ENCODE measurements at places on chromosomes 13 and 19. TPM values are rescaled to one million over a fixed set of nuclear protein-coding genes. Genes with fewer than 3 reads are reported as not detected.

The ERICH6B gene
- not detected for total RNA-seq

The FIZ1 gene
- 14.8 TPM for total RNA-seq

The HSH2D gene
- total RNA-seq, result 20.7 TPM

The TGFBR3L gene
- 3.7 TPM for total RNA-seq

The CNN1 gene
- total RNA-seq, result not detected

The IGSF23 gene
- total RNA-seq, result not detected

The C5AR1 gene
- total RNA-seq, result not detected

The ZNF677 gene
- 5.4 TPM for total RNA-seq

The CERS1 gene
- total RNA-seq, result not detected

The FSTL3 gene
- total RNA-seq, result 9.8 TPM

The SAMD1 gene
- total RNA-seq, result 53.0 TPM

The SYT5 gene
- not detected for total RNA-seq

DNA sequence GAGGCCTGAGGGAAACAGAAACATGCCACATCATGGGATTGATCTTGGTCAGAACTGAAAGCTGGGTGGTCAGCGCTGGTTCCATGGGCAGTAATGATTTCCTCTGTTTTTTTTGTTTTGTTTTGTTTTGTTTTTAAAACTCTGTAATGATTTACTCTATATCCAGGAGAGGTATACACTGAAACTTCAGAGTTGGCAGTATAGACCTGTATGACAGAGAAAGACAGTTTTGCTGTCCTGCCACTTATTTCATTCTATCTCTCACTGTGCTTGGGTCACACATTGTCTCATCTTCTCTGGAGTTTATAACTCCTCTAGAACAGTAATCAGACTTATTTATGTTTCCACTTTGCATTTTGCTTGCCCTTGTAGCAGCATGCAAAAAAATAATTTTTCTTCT lies 105.1 kb upstream of the SLITRK1 start:
- no peak for DNase-seq

DNA sequence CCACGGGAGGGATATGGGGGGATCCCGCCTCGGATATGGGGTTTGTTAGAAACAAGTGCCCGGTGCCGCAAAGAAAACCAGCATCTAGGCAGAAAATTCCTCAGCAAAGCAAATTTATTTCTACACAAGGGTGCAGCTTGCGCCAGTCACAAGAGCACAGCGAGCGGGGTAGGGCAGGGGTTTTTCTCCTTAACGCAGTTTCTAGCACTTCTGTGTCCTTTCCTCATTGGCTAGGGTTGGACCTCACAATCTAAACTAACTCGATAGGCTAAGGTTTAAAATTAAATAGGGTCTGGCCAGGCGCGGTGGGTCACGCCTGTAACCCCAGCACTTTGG lies 595 bp downstream of the ZNF440 start:
- no peak for DNase-seq

- DNase-seq, result no peak
Measured at GRCh38 chr19:54893406-54893805, 12.5 kb upstream of the NCR1 start.

DNA sequence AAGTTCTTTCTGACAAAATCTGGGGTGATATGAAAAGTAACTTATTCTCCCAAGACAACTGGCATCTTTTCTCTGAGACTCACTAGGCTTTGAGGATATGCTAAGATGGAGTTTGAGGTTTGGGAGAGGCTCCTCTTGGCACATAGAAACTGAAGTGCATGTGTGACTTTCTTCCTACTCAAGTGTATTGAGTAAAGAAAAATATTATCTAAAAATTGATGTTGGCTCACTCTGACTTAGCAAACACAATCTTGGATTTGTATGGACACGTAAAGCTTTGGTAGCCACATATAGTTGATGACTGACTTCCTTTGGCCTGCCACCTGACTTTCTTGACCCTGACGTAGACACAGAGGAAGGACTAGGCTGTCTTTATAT lies 71.1 kb upstream of the KLF12 start:
- DNase-seq, result no peak

DNA sequence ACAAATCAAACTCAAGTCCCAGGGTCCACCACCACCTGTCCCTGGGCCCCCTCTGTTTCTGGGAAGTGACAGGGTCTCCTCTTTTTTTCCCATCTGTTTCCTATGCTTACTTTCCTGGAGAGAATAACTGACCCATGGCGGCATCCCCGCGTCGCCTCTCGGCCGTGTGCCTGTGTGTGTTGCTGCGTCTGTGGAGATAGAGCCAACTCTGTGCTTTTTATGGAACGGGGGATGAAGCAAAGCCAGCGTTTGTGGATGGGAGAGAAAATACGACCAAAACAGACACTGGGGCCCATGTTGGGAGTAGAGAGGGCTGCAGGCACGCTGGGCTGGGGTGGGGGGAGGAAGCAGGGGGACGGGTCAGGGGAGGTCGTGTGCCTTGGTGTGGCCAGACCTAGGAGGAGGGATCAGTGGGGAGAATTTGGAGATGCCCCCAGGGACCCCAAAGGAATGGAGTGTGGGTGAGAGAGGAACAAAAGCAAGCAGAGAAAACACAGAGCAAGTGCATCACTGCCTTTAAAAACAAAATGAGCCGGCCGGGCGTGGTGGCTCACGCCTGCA lies 16.6 kb downstream of the PLK5 start:
- DNase-seq, result no peak

GRCh38 chr13:91292630-91293221 lies 54.8 kb upstream of the MIR17HG start:
- no peak for DNase-seq

GRCh38 chr19:8988204-8988603 lies 22.0 kb downstream of the MUC16 start:
- peak; percentile 43 for DNase-seq

DNA sequence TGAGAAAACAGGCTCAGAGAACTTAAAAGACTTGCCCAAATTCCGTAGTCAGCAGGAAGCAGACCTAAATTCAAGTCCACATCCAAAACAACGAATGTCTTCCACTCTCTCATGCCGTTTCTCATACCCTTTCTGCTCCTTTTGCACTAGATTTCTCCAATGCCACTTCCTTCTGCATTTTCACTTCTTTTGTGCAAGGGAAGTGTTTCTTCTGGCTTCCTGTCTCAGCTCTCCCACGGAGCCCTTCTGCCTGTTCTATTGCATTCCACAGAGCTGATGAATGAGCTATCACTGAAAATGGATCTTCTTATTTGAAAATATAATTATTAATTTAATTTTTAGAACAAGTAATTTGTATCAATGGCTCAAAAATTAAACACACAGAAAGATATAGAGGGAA lies 56.1 kb upstream of the STK24 start:
- no peak for DNase-seq

DNA sequence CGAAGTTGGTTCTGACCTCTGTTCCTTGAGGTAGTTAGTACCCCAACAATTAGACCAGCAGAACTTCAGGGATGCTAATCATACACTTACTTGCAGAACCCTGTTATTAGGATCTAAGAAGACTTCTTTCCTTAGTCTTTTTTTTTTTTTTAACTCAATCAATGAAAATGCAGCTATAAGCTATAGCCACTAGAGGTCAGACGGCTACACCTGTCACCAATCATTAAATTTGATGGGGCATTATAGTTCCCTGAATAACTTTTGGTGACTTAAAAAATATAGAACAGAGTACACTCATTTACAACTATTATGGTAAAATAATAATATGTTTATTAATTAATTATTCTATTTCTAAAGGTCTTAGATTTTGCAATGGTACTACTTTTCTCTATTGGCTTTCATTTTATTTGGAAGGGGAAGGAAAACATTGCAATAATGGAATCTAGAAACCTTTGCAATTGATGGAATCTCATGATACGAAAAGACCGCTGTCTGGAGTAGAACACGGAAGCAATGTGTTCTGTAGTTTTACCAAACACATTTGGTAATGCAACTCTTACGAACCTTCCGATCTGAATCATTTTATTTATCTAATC lies 483.2 kb downstream of the DIAPH3 start:
- no peak for DNase-seq

- no peak for DNase-seq
Measured at GRCh38 chr19:39813264-39813993, 20.5 kb downstream of the DYRK1B start.

GRCh38 chr13:76035711-76036110 lies 399.6 kb downstream of the LMO7 start:
- no peak for DNase-seq

- DNase-seq, result no peak
Measured at GRCh38 chr13:34749046-34749445, 193.0 kb upstream of the NBEA start.

DNA sequence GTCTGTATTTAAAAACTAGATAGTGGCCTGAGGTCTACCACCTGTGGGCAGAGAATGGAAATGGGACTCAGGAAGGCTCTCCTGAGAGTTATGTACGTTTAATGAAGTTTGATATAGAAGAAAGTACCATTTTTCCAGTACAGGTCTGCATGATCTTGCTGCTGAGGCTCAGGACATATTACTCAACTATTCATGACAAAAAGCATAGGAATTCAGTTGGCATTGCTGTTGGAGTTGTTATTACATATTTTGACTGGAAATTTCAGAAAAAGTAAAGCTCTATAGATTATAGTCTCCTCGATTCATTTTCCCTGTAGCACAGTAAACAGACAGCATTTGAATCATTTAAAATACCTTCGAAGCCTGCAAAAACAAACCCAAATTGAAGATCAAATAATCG lies 469.8 kb downstream of the DCT start:
- DNase-seq, result no peak

Data from activated naive CD4-positive, alpha-beta T cell treated with anti-CD3 and anti-CD28 coated beads for 36 hours (primary cell).